Foreskin fibroblast (primary cell): ENCODE measurements at places on chromosomes 3 and 15.
A peak's percentile ranks its signal among the peaks of the same experiment; 100 is the strongest.

DNA sequence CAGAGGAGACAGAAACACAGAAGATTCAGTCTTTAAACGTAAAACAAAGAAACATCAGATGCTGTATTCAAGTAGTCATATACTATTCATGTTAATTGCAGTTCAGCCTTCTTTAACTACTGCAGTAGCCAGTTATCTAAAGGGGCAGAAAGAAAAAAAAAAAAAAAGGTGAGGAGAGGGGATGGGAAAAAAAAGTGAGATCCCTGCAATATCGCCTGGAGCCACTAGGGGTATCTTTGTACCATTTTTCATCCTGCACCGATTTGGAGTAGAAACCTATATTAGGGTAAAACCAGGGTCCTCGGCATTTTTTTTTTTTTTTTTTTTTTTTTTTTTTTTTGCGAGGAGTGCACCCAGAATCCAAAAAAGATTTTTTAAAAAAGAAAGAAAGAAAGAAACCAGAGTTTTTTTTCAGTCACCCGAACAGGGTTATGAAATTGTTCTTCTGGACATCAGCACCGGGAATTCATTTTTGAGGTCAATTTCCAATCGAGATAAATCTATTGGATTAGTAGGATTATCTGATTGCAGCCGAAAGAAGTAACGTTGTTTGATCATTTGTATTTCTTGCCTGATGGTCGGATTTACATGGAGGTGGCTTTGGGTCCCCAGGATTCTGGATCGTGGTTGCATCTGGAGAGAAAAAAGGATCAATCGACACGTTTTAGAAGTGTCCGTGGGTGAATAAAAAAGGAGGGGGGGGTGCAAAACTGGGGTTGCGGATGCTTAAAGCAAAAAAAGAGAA is 186.7 kb downstream of the NLGN1 start:
- DNase-seq, result peak; percentile 28

- DNase-seq, result peak; percentile 94
Measured at GRCh38 chr3:129226374-129226773, 23.0 kb upstream of the COPG1 start.

GRCh38 chr3:162337630-162338029 is 841.0 kb downstream of the OTOL1 start:
- DNase-seq, result peak; percentile 1

DNA sequence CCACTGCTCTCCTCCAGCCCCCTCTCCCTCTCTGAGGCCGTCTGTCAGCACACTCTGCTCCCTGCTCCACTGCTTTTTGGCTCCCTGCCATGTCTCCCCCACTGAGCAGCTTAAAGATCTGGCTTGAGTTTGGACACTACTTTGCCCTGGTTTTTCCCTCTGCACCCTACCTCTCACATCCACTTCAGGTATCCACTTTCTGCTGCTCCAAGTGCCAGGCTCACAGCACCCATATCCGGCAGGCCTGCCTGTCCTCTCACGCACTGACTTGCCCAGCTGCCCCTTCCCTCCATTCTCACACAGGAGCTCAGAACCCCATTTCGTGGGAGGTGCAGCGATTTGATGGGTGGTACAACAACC is 3.7 kb downstream of the DUOX1 start:
- no peak for DNase-seq

- DNase-seq, result no peak
Measured at GRCh38 chr3:171506743-171507319, 46.6 kb upstream of the TNIK start.

DNA sequence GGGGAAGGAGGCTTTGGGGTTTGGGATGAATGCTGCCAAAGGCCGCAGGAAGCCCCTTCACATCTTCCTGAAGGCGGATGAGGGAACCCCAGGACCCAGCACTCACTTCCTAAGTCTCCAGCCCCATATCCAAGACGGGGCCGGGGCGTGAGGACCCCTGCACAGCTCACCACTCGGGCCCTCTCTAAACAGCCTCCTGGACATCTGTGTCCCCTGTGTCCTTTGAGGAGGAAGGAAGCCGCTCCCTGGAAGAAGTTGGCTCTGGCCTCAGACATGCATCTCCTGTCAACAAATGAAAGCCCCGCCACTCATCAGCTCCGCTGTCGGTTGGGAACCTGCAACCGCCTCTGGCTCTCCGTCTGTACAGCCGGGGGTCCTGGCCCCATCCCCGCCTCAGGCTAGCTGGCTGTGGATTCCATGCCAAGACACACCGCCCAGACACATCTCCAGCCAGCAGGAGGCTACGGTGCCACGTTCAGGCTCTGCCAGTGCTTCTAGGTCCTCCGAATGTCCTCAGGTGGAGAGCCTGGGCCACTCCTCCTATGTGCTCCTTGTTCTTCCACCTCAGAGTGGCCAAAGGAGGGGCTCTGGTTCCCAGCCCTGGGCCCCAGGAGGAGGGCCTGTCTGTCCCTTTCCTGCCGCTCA is 140.0 kb upstream of the MEF2A start:
- DNase-seq, result peak; percentile 27

DNA sequence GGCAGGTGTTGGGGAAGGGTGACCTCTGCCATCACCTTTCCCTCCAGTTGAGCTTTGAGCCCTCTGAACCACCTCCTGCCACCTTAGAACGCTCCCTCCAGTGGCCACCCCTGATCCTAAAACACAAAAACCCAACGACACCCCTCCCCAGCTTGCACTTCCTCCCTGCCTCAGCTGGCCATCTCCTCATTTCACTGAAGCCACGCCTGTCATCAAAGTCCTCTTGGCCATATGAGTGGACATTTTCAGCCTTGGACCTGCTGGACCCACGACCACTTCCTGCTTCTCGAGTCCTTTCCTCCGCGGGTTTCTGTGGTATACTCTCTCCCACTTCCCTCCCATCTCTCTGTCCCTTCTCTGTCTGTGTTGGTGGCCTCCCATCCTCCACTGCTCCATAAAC is 48.5 kb upstream of the NR2C2 start:
- DNase-seq, result no peak

GRCh38 chr3:152043620-152044019 is 170.2 kb downstream of the SUCNR1 start:
- no peak for DNase-seq

DNA sequence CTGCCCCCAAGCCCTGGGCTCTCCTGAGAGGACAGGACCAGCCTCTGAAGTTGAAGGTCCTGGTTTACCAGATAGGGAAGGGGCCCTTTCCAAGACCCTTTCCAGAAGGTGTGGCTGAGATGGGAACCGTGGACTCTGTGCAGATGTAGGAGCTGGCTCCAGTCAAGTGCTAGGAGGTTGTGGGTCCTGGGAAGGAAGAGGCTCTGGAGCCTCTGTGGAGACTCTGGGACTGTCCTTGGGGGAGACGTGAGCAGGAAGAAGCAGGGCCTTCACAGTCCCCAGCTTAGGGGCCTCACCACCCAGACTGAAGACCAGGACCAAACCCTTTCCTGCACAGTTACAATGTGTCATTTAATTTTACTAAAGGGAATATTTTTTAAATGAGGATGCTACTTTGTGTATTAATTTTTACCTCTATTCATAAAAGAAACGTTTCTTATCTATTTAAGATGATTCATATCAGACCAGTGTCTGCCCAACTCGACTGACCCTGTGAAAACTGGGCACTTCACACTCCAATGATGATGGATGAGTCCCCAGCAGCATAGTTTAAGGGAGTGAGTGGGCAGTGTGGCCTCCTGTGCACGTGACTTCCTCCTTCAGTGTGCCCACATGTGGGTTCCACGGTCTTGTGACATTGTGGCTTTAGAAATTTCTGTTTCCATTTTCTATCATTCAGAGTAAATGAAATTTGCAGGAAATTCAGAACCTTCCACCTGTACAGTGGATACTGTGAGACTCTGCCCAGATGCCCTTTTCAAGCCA is 10.9 kb downstream of the CCR5AS start:
- DNase-seq, result no peak
